ENCODE measurements at places on chromosomes 3 and 15.
A peak's percentile ranks its signal among the peaks of the same experiment; 100 is the strongest.

DNA sequence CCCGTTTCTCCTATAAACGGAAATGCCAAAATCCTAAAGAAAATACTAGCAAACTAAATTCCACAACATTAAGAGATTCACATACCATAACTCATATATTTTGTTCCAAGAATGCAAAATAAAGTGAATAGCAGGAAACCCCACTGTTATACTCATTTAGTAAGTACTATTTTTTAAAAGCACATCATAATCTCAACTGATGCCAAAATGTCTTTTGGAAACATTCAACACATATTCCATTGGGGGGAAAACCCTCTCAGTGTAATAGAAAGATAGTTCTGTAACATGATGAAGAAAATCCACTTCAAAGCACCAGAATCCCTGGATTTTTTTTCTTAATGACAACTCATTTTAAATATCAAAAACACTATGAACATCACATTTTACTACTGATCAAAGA is 93.0 kb upstream of the EIF1B start:
- DNase-seq, result no peak

GRCh38 chr3:151197981-151198767 is 4.8 kb downstream of the GPR171 start:
- no peak for DNase-seq

DNA sequence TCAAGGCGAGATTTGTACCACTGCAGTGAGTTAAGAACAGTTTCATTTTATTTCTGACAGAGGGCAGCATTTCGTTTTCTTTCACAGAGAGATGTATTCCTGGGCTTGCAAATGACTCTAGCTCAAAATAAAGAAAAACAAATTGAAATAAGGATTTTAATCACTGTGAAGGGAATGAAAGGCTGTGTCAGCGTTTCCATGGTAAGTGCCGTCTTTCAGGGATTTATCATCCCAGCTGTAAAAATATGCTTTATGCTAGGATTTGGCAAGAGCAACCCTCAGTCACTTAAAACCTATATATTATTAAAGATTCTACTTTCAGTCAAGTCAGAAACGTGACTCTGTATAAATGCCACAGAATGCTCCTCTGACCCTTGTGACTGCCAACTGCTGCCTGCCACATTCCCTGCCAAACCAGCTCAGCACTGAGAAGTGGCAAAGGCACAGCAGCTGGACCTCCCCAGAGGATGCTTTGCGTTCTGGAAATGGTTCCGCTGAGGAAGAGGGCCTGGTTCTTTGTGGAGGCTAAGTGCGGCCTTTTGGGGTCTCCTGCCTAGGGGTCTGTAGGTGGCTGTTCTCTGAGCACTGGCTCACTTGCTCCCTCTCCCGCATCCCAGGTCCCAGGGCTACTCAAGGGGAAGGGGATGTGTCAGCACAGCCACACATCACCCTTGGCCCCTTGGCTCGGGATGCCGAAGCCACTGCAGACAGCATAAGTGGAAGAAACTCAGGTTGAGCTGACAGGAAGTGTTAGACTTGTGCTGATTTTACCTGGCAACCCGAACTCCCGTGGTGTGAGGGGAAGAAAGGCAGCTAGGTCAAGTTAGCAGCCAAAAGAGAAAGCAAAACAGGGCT is 56.6 kb upstream of the POMGNT2 start:
- no peak for DNase-seq

GRCh38 chr3:53375019-53375418 is 27.7 kb upstream of the DCP1A start:
- peak; percentile 43 for DNase-seq

DNA sequence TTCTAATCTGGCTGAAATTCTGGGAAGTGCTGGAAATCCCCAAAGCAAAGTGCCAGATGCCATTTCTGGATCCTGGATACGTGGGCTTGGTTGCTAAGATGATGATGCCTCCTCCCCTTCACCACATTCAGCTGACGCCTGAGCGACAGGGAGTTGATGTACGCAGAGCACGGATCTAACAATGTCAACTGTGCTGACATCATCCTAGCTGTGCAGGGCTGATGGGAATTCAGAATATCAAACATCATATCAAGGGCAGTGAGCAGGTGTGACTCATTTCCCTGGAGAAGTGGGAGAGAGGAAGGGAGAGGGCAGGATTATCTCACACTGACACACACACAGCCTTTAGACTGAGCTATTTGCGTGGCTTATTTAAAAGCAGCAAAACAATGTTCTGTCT is 92.6 kb upstream of the ZBTB20 start:
- DNase-seq, result no peak

DNA sequence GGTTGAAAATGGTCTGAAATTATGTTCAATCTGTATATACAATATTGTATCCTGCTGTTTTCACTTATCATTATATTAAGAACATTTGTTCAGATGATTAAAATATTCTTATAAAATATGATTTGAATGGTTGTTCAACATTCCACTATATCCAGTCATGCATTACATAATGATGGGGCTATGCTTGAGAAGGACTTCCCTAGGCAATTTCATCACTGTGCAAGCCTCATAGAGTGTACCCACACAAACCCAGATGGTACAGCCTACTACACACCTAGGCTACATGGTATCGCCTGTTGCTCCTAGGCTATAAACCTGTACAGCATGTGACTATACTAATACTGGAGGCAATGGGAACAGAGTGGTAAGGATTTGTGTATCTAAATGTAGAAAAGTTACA is 30.5 kb downstream of the SLC7A14 start:
- DNase-seq, result no peak

DNA sequence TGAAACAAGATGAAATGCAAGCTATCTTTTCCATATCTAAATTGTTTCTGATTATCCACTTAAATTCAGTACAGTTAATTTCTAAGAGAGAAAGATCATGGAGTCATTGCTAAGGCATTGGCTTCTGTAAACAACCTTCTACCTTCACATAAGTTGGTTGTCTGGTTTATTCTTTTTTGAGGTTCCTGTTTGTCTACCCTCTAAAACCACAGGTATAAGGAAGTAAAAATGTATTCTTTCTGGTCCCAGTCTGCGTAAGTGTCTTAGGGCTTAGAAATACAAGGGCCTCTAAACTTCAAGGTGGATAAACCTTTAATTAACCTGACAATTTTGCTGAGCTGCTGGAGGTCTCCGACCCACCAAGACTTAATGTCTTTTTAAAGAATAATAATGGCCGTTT is 3.6 kb upstream of the ATOSA start:
- no peak for DNase-seq

- no peak for DNase-seq
These were observed 15.5 kb upstream of the ACAP2 start for GRCh38 chr3:195458316-195458717.

GRCh38 chr3:164007765-164008164 is 1070.5 kb downstream of the SI start:
- DNase-seq, result no peak

DNA sequence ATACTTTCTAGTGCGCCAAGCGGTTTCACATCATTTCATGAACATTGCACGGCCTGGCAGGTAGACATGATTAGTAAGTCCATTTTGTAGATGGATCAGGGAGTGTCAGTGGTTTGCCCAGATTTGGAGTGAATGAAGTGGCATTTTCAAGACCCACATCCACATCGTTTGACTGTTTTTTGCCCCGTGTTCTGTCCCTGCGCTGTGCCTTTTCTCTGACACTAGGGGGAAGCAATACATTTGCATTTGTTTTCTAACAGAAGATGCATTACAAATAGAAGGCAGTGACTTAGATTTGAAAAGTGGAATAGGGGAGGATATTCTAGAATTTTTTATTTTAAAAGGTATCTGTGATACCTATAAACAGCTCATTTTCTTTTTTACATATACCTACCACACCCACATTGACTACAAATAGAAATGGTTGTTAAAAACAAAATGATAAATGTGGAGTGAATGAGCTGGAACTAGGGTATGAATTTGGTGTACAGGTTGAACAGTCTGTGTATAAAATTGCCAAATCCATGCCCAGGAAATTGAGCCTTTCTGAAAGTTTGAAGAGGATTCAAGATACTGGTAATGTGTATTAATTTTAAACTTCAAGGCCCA is 98.0 kb downstream of the USP13 start:
- DNase-seq, result no peak

- DNase-seq, result no peak
These were observed 25.1 kb downstream of the SNX33 start for GRCh38 chr15:75672646-75673425.

DNA sequence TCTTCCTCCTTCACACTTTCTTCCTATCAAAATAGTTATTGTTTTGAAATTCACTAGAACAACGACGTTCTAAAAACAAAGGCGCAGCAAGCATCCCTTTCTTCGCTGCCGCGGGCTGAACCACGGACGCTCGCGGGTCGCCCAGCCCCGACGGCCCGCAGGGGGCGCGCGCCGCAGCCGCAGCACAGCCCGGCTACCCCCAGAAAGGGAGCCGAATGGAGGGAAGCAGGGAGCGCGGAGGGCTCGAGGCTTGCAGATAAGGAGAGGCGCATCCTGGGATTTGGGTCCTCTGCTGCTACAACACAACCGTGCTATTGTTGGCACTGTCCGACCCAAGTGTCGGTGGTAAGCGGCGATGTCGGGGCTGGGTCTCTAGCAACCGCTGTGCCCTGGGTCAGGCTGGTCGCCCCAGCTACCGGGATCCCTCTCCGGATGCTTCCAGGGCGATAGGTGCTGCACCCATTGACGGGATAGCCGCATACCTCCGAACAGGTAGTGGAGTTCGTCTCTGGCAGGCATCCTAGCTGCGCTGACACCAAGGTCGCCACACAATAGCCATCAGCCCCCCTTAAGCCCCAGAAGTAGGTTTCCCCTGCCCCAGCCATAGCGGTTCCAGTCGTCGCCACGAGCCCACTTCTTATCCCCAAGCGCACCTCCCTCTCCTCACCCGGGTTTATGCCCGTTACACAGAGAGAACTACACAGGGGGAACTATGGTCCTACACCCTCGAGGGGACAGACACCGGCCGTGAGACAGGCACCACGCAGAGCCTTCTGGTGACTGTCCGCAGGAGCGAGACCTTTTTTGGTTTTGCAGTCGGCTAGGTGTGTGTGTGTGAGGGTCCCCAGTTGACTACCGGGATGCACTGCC is 6.0 kb downstream of the ONECUT1 start:
- no peak for DNase-seq

DNA sequence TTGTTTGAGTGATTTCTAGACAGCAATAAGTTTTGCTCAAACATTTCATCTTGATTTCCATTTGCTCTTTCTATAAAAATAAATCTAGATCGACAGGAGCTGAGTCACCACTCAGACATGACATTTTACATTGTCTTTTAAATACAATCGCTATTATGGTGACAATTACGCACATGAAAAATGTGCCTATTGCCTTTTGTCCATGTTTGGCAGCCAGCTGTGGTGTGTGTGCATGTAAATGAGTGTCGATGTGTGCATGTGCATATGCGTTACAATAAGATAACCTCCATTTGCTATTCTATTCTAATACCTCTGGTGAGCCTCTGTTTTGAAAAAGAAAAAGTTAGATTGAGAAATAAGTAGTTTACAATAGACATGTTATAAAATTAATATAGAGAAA is 89.7 kb upstream of the GRM7 start:
- DNase-seq, result no peak

- no peak for DNase-seq
These were observed 110.3 kb upstream of the SMAD3 start for GRCh38 chr15:66955001-66955516.

GRCh38 chr3:38154625-38155255 is 10.6 kb upstream of the OXSR1 start:
- DNase-seq, result no peak

GRCh38 chr15:84824260-84825007 is 7.3 kb downstream of the ALPK3 start:
- no peak for DNase-seq

GRCh38 chr3:153127788-153128187 is 34.2 kb upstream of the RAP2B start:
- no peak for DNase-seq

DNA sequence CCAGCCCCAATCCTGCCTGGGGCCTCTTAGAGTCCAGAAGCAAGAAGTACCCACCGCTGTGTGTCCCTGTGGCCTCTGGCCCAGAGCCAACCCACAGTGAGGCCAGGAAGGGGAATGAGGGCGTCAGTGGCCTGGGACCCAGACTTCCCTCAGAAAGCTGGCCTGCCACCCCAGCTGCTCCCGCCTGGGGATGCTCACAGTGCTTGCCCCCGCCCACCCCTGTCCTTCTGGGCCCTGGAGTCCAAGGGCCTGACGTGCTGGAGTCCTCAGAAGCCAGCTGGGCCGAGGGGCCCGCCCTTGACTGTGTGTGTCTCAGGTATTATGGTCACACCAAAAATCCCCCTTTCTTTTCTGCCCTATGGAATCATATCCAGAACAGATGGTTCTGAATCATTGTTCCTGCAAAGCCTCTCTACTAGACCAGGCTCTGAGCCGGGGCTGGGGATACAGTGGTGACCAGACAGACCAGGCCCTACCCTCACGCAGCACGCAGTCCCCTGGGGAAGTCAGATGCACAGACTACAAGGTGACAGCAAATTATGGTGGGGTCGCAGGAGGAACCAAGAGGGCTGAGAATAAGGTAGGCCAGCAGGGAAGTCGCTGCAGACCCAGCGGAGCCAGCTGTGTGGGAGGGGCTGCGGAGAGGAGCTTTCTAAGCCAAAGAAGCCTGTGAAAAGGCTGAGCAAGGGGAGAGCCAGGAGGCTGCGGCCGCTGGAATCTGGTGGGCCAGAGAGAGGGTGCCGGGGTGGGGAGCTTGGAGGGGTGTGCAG is 99.1 kb downstream of the VGLL4 start:
- no peak for DNase-seq

DNA sequence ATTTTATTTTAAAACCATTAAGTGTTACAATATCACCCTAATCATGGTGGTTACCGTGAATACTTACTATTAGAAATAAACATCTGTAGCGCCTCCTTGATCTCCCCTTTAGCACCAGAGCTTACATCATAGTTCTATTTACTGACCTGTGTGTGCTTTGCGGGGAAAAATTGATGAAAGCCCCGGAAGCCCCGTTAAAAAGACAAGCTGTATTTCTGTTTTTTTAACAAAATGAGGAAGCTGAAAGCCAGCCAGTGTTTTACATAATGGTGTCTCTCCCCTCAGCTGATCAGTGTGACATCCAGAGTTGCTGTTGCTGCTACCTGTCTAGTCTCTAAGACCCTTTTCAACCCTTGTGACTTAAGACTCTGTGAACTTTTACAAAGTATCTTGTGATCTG is 100.8 kb downstream of the OPA1 start:
- no peak for DNase-seq

GRCh38 chr15:78540141-78540870 is at the start of gene PSMA4:
TSS of gene PSMA4 (plus strand) at chr15:78540444. CDS start at chr15:78541928, 1,484 bp downstream.
- peak; percentile 79 for DNase-seq

GRCh38 chr15:29612096-29612495 is 210.2 kb downstream of the TJP1 start:
- no peak for DNase-seq

DNA sequence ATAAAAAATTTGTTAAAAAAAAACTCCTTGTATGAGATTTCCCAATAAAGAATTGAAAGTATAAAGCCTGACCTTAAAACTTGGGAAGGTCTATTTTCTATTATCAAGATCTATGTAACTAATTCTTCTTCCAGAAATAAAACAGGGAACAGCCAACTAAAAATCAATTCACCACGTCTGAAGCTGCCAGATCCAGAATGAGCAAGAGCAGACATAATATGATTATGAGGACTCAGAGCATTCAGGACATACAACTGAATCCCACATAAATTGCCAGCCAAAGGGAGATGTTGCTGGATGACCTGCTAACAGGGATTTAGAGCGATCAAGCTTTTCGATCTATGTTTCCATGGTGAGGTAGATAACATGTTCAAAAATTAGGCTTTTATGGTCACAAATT is 1151.3 kb upstream of the CADM2 start:
- no peak for DNase-seq
